ENCODE measurements at places on chromosomes 3 and 15.

DNA sequence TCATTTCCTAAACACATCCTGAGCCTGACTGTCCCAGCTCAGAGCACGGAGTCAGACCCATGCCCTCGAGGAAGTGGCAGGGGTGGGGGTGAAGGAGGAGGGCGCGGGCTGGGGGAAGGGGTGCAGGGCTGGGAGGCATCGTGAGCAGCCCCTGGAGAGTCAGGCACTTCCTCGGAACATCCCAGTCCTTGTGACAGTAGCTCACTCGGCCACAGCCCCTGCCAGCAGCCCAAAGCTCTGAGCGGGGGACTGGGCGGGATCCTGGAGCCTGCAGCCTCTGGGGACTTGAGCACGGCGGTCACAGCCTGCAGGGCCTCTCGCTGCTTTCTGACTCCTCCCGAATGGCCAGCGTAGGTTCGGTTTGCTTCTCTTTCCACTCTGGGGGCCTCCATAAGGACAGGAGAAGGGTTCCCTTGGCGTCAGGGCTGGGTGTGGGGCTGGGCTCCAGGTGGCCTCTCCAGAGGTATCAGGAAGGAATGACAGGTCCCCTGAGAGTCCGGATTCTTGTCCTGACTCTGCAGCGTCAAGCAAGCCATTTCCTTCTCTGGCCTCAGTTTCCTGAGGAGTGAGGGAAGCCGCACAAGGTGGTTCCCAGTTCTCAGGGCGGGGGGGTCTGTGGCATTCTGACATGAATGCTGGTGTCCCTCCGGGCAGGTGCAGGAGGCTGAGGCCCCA lies 20.9 kb downstream of the PSTPIP1 start:
- no peak for DNase-seq

DNA sequence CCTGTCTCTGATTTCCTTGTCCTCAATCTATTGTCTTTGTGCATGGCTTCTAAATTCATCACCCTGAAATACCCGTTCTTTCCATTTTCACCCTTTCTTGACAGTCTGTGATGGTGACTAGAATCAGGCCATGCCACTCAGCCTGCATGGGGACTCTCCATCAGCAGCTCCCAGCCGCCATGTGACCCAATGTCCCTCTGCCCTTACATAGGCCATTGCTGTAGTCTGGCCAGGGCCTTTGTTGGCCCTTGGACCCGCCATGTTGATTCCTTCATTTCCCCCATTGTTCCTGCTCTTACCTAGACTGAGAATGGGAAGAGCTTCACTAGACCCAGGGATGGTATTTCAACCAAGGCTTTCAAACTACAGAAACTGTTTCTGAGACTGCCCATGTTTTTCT lies 45.8 kb downstream of the SPSB4 start:
- DNase-seq = no peak

DNA sequence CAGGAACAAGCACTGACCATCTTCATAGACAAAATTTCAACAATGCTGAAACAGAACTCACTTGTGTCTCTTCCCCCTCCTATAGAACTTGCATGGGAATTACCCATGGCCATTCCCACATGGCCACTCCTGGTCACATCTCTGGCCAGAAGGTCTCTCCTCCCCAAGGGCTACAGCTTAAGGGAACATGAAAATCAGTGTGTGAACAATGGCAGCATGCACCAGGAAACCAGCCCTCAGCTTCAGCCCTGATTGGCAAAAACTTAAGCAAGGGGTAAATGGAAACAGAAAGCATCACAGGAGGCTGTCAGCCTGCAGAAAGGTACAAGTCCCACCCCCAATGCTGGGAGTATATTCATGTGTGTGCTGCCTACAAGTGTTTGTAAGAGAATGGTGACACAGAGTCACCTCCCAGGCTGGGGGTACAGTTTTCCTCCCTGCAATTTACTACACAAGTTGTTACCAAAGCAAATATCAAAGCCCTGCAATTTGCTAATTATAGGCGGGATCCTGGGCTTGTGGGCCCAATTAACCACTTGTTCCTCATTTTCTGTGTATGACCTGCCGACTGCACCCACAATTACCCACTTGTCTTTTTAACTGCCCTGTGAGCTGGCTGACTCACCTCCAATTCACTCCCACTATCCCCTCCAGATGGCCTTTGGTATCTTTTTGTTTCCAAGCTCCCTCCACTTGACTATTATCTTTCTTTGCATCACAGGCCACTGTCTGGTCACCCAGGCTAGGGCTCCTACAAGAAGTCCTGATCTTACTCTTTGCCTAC lies 84.4 kb upstream of the HES1 start:
- DNase-seq = no peak

- peak; percentile 29 for DNase-seq
Measured at GRCh38 chr3:35737934-35738706, 98.8 kb downstream of the ARPP21 start.

- no peak for DNase-seq
Measured at GRCh38 chr3:148162132-148162531, 535.6 kb upstream of the AGTR1 start.

DNA sequence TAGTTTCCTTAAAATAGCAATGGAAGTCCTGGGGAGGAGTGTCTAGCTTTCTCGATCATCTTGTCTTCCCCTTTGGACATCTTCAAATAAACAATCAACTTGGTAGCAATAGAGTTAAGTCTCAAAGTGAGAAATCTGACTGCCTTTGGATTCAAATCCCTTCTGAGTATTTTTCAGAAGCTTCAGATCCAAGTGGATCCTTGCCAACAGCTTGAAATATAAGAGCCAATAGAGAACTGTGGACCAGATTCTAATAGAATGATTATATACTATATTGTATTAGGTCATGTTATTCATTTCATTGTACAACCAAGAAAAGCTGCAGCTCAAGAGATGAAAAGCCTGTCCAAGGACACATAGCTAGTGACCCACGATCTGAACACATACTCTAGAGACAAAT lies 60.2 kb downstream of the SYNPR start:
- DNase-seq = no peak

GRCh38 chr3:152054315-152054714 lies 180.9 kb downstream of the SUCNR1 start:
- DNase-seq = no peak

DNA sequence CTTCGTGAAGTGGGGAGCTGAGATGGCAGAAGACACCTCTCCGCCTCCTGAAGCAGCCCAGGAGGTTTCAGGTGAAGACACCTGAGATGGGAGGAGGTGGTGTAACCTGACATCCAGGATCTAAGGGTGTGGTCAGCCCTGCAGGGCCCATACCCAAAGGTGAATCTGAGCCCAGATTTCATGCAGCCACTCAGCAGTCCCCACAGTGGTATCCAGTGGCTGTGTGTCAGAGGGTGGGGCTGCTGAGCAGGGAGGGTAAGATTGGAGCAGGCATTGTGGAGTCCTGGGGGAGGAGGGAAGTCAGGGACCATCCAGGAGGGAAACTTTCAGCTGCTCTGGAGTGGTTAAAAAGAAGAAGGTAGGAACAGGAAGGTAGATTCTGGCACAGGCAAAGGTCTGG lies 46.0 kb upstream of the SMAD6 start:
- no peak for DNase-seq

DNA sequence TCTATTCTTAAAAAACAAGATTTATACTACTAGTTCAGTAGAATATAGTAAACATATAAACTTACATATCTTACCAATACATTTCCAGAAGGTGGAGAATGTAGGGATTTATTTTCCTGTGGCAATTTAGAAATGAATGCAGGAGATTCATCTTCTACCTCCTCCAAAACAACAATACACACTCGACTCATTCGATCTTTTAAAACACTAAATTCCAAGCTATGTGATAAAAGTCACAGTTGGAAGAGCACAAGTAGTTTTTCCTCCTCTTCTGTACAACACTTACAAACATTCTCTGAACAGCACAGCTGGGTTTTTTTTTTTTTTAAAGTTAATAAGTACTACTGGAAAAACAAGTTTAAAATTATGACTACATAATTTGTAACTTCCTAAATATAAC lies 1.4 kb downstream of the ANKRD28 start:
- no peak for DNase-seq

DNA sequence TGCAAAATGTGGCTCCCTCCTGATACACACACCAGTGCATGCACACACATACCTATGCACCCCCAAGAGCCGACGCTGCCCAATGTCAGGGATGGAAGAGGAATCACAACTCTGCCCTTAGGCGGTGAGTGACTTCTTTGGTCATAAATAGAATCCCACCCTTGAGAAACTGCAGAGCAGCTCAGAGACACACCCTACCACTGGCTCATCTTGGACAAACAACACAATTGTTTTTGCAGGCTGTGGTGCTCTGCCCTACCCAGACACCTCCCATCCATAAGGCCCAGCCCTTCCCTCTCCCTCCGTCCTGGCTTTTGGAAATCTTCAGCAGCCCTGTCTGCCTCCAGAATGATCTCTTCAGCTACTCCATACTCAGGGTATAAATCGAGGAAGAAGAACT lies 73.8 kb upstream of the HRH1 start:
- peak; percentile 23 for DNase-seq

- DNase-seq = no peak
Measured at GRCh38 chr3:193981504-193981903, 154.4 kb upstream of the HES1 start.

DNA sequence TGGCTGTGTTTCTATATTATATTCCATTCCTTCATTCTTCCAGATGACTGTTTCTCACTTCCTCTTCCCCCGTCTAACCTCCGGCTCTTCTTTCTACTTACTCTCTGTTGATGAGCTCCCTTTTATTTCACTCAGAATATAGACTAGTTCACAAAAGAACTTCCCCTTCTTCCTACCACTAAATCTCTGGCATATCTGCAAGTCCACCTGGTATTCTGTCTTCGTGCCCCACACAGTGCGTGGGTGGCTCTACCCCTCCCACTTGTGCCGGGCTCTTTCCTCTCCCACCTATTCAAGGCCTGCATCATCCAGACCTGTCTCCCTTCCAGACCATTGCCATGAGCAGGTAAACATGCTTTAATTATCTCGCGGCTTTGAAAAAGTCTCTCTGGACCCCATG lies 73.0 kb downstream of the SCN10A start:
- no peak for DNase-seq

- DNase-seq = no peak
Measured at GRCh38 chr3:160098926-160099626, 110.4 kb downstream of the IL12A start.
